ENCODE measurements at places on chromosomes 3 and 15.

DNA sequence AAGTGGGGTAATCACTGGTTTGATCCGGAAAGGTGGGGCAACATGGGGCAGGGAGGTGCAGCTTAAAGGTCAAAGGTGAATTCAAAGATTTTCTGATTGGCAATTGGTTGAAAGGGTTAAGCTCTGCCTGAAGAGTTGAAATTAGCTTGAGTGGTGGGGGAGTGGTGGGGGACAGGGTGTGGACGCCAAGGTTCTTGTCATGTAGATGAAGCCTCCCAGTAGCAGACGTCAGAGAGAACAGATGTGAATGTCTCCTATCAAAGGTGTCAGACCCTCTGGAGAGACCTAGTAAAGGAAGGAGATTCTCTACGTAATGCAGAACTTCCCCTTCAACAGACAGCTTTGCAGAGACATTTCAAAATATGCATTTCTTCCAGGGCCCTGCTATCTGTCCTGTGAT, 62.8 kb downstream of the ABCC5 start:
- no peak for DNase-seq

DNA sequence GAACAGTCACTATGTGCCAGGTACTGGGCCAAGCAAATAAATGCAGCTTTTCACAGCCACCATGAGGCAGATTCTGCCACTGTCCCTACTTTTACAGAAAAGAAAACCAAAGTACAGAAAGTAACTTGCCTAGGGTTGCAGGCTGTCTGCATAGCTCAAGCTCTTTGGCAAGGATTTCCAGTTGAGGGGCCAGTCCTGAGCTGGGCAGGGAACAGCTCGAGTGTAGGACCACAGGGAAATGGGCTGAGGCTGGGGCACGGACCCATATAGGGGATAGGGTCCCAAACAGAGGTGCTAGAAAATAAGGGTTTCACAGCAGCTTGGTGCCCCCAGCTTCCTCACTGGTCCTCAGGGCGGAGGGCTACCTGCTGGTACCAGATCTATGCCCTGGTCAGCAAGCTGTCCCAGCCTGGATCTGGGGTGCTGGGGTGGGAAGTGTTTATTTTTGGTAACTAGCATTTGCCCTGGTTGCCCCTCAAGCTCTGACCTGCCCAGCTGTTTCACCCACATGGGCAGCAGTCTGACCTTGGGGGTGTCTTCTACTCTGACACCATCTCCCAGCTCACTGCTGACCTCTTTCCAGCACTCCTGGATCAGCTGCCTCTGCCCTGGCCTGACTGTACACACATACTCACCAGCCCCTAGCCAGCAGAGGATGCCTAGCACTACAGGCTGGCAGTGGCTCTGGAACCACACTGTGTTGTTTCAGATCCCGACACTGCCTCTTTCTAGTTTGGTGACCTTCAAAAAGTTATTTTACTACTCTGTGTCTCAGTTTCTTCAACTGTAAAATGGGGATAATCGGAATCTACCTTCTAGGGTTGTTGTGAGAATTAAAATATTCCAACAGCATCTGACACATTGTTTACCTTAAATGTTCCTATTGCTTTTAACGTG, 16.2 kb downstream of the MRAS start:
- DNase-seq, result no peak

GRCh38 chr3:56410576-56410975, 57.7 kb downstream of the ERC2 start:
- no peak for DNase-seq

- no peak for DNase-seq
Observed at GRCh38 chr15:100167884-100168375, 173.8 kb downstream of the ADAMTS17 start.

DNA sequence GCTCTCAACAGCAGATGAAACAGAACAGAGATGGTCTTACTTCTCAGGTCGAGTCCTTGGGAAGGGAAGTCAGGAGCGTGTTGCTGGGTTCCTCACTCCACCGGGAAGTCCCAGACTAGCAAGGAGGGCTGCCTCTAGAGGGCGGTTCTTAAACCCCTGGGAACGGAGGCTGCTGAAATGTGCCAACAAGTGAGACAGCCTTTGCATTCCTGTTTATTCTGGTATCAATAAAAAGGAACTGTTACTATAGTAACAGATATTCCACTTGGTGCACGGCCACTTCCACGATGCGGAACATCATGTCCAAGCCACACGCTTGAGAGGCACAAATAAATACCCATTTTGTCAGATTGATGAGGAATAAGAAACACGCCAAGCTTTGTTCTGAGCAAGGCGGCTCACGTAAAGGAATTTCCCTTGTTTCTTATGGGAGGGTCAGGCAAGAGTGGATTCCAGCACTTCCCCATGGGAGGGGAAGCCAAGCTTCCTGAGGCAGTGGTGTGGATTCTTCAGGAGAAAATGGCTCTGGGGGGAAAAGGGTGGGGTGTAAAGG, at the start of gene FAM107A:
Gene FAM107A (minus strand): TSS at position 123 of the 553 bp plus-strand sequence. CDS start 7,531 bp downstream, outside the sequence.
- no peak for DNase-seq

GRCh38 chr3:8416965-8417364, 84.7 kb upstream of the LMCD1 start:
- DNase-seq, result no peak

DNA sequence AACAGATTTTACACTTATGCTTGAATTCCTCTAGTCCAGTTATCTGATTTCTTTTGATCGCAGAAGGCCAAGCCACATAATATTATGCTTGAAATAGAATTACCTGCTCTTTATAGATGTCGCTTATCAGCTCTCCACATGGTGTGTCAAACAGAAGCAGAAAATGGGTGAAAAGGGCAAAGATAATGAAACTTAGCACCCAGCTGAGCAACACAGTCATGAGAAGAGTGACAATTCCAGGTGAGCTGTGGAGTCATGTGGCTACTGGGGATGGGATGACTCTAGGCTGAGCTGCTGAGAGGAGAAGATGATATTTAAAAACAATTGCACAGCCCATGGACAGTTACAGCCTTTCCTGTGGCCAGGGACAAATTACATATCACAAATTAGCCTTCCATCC, 398.7 kb upstream of the PDZRN3 start:
- DNase-seq, result no peak

DNA sequence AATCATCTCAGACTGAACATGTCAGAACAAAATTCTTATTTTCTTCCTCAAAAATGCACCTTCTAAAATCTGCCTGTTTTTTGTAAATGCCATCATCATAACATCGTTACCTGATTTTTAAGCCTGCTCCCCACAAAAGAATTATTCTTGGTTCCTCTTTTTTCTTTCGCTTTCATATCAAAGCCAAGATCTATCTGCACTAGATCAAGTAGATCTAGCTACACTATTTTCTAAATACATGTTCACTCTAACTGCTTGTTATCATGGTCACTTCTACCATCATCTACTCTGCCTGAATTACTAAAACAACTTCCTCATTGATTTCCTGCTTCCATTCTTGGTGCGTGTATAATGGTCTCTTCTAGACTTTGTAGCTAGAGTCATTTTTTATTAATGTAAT, 217.7 kb downstream of the ARPP21 start:
- DNase-seq, result no peak

GRCh38 chr3:134463676-134464063, 22.1 kb downstream of the ANAPC13 start:
- no peak for DNase-seq
